ENCODE measurements at places on chromosomes 13 and 19.

DNA sequence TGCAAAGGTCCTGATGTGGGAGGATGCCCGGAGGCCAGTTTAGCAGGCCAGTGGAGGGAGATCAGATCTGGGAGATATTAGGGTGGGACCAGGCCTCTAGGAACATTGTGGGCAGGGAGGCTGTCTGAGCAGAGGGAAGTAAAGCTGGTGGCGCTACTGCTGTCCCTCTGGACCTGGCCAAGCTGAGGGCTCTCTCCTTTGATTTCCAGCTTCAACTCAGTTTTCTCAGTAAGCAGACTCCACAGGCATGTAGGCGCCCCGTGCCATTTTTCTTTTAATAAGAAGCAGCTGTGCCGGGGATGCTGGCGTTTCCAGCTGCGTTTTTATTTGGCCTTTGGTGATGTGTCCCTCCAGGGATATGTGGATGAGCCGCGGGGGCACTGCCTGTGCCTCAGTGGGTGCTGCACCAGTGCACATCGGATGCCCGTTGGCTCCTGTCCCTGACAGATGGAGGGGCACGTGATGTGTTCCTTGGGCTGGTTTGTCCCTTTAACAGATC lies 6.7 kb downstream of the DNM2 start:
- no peak for DNase-seq

DNA sequence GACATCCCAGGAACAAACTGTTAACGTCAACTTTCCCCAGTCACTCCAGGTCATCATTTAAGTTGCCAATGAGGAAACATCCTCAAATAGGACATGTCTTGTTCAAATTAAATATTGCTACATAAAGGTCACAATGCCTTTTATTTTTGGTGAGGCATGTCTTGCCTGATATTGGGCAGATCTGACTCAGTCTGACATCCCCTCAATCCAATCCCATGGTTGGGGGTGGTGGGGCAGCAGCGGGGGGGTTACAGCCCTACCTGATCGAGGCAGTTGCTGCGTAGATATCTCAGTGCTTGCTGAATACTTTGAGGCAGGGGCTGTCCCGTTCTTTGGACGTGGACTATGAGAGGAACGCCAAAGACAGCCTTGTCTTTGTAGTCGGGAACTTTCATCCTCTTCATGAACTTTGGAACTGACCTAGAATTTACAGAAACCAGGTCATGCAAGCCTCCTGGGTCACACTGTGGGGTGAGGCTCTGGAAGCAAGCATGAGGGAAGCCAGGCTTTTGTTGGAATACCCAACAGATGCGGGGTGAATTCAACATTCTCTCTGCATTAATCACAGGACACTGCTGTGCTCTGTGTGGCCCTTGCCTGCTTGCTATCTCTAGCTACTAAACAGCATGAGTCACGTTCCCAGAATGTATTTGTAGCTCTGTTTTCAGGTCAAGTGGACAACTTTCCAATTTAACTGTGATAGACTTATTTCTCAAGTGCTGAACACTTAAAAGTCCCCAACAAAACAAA lies 109.8 kb downstream of the KL start:
- DNase-seq: no peak

DNA sequence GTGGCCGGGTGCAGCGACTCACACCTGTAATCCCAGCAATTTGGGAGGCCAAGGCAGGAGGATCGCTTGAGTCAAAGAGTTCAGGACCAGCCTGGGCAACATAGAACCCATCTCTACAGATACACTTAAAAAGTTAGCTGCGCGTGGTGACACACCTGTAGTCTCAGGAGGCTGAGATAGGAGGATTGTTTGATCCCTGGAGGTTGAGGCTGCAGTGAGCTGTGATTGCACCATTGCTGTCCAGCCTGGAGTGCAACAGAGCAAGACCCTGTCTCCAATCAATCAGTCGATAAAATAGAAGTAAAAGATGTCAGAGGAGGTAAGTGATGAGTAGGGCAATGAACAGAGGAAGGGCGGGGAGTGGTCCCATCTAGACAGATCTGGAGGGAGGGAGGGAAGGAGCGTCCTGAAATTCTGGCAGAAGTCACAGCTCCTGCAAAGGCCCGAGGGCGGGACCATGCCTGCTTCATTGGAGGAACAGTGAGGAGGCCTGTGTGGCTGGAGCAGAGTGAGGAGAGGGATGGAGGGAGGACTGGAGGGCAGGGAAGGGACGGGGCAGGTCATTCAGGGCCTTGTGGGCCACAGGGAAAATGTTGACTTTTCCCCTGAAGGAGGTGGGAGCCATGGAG lies 9.7 kb downstream of the SMIM24 start:
- DNase-seq: no peak

- no peak for DNase-seq
These were observed at the start of gene DACH1 for GRCh38 chr13:71867131-71867814. TSS of gene DACH1 (minus strand) at chr13:71867204.

DNA sequence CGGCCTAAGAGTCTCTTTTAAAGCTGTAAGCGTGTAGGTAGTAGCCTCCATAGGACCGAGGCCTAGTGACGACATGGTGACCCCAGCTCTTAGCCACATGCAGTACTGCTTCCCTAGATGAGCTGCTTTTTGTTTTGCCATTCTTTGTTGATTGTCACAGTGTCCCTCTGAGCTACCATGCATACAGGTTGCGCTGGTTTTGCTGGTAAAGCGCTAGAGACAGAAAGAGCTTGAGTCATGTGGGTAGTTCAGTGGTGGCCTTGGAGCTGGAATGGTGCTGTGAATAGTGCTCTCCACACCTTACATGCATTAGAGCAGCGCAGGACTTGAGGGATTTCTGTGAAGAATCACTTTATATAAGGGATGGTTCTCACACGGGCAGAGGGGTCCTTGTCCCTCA lies 5.1 kb downstream of the HNRNPM start:
- no peak for DNase-seq

- DNase-seq: peak; percentile 96
These were observed 7.4 kb downstream of the FGF14 start for GRCh38 chr13:102394158-102395053.
